SJCRH30 (cell line): ENCODE measurements at places on chromosomes 13 and 19.
A peak's percentile ranks its signal among the peaks of the same experiment; 100 is the strongest.

DNA sequence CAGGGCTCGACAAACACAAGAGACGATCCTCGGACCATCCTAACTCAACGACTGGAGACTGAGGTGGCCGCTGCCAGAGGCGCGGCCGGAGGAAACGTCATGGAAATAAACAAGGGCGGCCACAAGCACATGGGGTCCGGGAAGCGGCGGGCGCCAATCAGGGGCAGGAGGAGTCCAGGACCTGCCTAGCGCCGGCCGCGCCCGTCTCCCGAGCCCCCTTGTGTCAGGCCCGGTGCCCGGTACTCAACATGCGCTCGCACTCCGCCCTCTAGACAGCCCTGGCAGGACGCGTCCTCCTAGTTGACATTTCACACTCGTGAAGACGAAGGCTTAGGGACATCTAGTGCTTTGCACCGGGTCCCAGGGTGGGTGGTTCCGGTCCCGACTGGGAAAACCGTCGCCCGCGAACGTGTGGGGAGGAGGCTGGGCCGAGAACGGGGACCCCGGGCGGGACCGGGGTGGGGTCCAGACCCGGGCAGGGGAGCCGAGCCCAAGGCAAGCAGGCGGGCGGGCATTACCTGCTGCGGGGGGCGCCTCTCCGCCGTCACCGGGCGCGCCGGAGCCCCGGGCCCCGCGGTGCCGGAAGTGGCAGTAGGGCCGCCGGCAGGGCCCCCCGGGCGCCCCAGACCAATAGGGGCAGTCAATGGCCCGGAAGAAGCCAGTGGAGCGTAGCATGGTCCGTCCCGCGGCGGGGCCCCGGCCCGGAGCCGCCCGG is 442 bp downstream of the REXO1 start:
- DNase-seq: peak; percentile 39

DNA sequence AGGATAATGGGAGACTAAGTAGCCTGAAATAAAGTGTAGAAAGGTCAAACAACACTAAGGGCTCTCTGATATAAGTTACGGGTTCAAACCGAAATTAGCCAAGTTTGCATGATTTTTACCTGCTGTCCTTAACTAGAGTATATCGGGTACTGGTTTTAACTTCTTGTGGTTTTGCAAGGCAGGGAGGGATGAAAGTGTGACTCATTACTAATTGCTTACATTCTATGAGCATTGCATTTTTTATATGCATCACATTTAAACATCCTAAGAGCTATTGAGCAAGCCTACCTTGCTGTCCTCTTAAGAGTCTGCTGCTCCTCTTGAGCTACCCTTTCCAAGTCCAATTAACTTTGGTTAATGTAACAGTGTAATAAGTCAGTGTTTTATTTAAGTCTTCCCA is 415.4 kb downstream of the SLITRK5 start:
- no peak for DNase-seq

GRCh38 chr19:5434970-5435641 is 20.1 kb upstream of the ZNRF4 start:
- DNase-seq: no peak

- DNase-seq: no peak
Measured at GRCh38 chr13:22862478-22862877, 318.3 kb upstream of the SGCG start.

GRCh38 chr13:45565331-45565730 is 50.2 kb downstream of the ERICH6B start:
- DNase-seq: no peak

DNA sequence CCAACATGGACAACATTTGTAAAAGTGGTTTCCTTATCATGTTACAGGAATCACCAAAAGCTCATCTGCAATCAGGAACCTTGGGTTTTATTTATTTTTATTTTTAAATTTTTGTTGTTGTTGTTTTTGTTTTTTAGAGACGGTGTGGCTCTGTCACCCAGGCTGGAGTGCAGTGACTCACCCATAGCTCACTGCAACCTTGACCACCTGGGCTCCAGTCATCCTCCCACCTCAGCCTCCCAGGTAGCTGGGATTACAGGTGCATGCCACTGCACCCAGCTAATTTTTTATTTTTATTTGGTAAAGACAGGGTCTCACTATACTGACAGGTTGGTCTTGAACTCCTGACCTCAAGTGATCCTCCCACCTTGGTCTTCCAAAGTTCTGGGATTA is 13.6 kb upstream of the SERP2 start:
- DNase-seq: no peak

DNA sequence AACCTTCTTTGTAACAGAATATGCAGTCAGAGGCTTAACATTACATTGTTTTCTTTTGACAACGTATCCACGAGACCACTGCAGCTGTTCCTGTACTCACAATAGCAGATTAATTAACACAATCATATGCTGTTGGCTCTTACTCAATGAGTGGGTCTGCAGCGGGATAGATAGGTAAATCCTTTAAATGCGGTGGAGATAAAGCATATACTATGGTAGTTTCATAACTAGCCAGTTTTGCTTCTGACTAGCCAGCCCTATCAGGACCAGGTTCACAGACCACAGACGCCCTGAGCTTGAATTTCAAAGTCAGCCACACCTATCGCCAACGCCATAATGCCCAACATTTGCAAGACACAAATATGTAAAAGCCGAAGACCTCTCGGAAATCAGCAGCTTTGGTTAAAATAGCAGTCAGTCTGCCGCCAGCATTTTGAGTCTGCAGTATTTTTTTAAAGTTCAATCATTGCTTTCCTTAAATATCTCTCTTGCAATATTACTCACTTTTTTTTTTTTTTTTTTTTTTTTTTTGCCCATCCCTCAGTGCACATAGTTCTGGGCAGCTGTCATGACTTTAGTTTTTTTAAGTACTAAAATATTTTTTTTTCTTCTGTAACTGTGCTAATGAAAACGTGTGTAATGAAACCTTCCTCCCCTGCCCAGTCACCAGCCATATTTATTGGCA is 120.5 kb downstream of the ZNF536 start:
- peak; percentile 52 for DNase-seq

- peak; percentile 89 for DNase-seq
Measured at GRCh38 chr19:588093-588740, 1.5 kb upstream of the HCN2 start.

DNA sequence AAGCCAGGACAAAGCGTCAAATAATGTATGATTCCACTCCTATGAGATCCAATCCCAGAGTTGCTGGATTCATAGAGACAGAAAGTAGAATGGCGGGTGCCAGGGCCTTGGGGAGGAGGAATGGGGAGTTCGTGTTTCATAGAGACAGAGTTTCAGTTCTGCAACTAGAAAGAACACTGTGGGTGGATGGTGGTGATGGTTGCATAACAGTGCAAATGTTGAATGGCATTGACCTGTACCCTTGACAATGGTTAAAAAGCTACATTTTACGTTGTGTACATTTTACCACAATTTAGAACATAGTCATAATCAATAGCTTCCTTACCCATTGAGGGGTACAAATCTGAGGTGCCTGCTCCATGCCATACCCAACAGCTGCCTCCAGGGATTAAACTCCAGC is 33.4 kb downstream of the MBD3L2B start:
- no peak for DNase-seq

DNA sequence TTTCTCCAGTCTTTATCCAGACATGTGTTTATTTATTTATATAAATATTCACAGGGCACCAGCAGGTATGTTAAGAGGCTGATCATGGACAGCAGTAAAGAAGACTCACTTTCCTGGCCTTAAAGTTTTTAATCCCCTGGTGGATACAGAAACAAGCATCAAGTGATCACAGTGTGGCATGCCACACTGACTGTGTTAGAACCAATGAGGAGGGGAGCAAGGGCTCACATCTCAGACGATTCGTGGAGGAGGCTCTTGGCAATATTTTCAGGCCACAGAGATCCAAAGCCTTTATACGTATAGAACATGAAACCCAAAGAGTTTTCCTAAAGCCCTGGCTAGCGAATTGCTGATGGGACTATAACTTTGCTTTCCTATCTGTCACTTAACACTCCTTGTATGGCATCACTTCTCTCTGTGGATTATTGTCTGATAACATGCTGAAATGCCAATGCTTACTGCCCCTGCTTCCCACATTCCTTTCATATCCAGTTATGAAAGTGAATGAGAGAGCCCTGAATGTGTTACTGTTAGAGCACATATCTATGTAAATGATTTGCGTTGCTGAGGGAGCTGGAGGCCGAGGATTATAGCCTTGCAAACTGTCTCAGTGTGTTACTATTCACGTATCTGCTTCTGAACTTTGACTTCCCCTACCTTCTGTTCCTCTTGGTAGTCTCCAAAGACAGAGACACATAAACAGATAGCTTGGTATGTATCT is 37.6 kb downstream of the POLR1D start:
- no peak for DNase-seq

DNA sequence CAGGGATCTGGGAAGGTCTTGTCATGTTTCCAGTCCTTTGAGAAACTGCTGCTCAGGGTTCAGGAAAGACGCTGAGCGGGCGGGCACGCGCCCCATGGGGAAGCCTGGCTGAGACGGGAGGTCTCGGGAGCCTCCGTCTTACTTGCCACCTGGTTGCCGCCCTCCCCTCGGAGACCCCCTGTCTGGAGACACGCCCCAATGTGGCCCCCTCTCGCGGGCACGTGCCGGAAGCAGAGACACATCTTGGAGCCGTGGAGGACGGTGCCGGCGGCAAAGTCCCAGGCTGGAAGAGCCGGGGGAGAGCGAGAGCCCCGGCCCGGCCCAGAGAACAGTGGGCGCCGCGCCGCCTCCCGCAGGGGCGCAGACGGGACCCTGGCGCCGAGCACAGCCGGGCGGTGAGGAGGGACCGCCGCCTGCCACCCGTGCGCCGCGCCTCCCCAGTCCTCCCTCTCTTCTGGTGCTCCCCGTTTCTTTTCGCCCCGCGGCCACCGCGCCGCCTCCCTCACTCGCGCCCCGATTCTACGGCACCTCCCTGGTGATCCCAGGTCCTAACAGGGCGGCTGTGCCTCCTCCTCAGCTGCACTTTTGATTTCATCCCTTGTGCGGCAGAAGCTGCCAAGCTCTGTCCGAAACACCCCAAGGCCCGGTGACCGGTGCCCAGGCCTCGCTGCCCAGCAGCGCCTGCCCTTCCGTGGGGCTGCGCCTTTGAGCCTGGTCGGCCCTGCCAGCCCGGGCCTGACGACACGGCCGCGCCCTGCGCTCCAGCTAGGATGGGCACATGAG is 15.5 kb downstream of the GJB2 start:
- DNase-seq: no peak

DNA sequence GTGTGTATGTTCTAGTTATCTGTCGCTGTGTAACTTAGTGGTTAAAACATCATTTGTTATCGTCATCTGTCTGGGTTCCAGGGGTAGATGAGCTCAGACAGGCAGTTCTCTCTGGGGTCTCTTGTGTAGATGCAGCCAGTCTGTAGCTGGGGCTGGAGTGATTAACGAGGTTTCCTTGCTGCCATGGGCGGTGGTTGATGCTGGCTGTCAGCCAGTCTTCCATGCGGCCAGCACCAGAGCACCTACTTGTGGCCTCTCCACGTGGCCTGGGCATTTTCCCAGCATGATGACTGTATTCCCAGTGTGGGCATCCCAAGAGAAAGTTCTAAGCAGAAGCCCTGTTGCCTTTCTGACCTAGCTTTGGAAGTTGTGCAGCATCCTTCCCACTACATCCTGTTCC is 10.7 kb downstream of the ERCC5 start:
- no peak for DNase-seq

DNA sequence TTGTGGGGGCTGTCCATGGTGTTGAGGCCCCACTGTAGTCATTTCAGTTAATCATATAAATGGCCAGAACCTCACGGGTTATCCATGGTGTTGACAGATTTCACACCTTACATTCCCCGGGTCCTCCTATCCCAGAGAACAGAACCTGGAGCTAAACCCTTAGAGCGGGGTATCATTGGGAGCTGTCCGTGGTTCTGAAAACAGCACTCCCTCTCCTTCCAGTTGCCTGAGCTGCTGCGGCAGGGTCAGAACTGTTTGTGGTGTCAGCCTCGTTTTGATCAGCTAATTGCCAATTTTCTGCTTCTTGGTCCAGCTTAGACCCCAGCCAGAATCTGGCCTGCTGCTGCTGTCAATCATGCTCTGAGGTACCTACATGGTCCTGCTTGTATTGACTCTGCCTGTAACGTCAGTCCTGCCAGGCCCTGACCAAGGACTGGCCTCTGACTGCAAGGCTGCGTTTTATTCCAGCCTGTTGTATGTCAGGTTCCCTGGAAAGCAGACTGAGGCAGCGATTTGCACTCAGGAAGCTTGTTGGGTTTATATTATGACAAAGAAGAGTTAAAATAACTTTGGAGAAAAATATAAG is 55.8 kb upstream of the KCTD15 start:
- DNase-seq: peak; percentile 95

DNA sequence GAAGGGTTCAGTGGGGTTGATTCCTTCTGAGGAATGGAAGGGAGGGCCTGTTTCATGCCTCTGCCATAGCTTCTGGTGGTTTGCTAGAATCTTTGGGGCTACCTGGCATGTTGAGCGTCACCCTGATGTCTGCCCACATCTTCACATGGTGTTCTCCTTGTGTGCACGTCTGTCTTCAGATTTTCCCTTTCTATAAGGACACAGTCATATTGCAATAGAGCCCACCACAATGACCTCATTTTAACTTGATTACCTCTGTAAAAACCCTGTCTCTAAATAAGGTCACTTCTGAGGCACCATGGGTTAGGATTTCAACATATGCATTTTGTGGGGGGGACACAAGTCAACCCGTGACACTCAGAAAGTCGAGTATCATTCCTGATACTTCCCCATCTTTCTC is 257.9 kb downstream of the COG6 start:
- DNase-seq: no peak

DNA sequence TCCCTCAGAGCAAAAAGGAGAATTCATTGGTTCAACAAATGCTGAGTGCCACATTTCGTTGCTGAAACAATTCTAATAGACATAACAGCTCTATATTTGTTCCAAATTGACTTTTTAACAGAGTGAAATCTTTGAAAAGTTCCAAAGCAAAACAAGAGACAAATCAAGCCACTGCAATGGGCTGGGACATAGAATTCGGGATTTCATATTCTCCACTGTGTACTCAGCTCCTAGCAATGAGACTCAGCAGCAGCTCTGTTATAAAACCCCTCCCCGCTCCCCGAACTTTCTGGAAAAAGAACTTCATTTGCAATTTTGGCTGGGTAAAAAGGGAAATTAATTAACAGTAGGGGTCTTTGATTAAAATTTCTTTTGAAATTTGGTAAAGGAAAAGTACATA is 11.3 kb downstream of the RFX2 start:
- DNase-seq: no peak
